ENCODE measurements at places on chromosomes 5 and 9.

GRCh38 chr5:72505016-72505415 lies 2.2 kb downstream of the ZNF366 start:
- no peak for DNase-seq

- no peak for DNase-seq
Measured at GRCh38 chr9:35028341-35028740, 38.8 kb downstream of the DNAJB5 start.

DNA sequence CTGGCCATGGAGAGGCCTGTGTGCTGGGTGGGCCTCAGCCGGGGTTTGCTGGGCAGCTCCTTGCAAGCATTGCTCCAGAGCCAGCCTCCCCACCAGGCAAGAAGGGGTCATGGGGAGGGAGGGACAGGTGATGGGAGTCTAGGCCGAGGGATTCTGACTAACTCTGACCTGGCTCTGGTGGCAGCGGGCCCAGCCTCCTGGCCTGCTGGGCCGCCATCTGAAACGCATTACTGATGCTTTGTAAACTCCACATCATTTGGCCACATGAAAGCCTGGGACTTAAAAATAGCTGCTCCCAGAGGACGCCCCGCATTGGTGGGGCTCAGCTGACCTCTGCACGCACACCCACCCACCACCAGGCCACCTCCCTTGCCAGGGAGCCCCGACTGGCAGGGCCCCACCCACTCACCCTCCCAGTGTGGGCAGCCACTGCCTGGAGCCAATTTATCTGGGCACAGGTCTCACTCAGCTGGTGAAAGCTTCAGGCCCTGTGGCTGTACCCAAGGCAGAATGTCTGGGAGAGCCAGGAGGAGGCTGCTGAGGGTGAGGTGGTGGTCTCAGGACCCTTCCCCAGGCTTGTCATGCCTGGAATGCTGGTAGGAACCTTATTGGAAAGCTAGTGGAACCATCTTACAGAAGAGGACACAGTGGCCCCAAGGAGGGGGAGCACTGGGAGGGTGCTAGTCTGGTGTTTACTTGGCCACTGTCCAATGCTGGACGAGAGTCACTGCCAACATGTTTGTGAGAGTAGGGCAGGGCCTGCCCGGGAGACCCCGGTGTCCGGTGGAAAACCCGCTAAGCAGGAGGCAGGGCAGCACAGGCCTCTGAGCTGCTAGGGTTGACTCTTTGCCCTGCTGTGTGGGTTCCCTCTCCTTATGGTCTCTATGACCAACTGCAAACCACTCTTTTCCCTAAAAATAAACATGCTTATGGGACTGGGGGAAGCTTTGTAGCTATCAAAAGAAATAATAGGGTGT lies 10.8 kb downstream of the TCF7 start:
- DNase-seq, result peak; percentile 50

DNA sequence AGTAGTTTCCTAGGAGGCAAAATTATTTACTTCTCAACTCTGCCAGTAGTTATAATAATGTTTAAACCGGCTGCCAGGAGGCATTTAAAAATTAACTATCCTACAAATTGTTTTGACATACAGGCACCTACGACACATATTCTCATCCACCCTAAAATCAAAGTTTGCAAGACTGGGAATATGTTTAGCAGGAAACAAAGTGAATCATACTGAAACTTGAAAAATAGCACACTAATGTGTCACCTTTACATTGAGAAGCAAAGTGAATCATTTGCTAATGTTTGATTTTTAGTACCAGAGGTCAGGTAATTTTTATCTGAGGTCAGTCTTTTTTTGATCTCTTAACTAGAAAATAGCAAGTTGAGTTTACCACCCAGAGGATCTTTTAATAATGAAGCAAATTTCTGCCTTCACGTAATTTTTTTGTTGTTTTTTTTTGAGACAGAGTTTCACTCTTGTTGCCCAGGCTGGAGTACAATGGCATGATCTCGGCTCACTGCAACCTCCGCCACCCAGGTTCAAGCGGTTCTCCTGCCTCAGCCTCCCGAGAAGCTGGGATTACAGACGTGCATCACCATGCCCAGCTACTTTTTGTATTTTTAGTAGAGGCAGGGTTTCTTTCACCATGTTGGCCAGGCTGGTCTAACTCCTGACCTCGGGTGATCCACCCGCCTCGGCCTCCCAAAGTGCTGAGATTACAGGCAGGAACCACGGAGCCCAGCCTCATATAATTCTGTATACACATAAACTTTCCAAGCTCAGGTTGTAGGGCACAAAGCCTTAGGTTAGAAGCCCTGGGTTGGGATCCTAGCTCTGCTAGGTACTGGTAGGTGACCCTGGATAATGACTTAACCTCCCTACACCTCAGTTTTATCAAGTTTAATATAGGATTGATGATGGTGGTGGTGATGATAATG lies 124.3 kb downstream of the UGCG start:
- peak; percentile 71 for DNase-seq

DNA sequence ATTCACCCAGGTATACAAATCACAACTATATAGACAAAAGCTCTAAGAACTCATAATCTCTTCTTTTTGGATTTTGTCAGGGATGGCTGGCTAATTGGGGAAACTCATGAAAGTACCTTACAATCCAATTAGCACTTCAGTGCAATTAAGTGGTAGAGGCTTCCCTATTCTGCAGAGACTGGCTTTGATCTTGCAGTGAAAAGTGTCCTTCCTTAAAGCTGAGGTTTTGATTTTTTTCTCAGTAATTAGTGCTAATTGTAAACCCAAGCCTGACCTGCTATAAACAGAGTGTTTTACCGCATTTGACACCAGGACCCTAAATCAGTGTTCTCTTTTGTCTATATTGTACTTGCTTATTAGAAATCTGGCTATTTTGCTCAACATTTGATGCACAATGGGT lies 294.0 kb upstream of the EFNA5 start:
- DNase-seq, result no peak

DNA sequence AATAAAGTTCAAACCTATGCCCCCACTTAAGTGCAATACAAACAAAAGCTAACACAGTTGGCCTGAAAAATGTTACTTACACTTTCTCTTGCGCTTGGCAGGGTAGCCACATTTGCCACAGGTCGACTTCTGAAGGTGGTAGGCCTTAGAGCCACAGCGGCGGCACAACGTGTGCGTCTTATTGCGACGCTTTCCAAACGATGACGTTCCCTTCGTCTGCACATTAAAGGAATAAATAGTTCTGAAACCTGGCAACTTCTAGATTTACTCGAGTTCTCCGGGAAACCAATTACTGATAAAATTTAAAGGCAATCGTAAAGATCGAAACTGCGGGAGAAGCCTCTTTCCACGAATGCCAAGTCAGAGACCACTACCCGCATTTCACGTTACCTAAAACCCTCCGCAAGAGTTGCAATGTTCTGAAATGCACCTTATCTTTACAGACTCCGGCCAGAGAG lies 602 bp downstream of the RPL37 start:
- DNase-seq, result peak; percentile 45

DNA sequence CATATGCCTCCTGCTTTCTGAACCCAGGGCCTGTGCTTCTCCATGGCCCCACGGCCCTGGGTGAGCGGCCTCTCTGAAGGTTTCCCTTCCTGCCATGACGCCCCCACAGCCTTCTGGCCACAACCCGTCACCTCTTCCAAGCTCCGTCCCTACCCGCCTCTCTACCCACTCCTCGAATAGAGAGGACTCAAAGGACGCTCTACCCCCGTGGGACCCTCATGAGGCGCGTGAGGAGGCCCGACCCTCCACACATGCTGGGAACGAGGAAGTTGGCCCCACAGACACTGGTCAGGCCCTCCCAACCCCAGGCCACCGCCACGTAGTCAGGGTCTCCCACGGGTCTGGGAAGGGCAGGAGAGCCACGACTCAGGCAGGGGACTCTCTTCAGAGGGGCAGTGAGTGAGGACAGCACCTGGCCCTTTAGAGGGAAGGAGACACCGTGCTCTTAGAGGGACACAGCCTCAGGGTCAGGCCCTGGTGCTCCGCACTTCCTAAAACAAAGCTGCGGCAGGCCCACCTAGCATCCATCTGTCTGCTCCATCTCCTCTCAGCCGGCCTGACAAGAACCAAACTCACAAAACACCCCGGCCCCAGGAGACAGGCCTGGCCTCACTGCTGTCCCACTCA lies 5.3 kb downstream of the BRD3 start:
- no peak for DNase-seq

DNA sequence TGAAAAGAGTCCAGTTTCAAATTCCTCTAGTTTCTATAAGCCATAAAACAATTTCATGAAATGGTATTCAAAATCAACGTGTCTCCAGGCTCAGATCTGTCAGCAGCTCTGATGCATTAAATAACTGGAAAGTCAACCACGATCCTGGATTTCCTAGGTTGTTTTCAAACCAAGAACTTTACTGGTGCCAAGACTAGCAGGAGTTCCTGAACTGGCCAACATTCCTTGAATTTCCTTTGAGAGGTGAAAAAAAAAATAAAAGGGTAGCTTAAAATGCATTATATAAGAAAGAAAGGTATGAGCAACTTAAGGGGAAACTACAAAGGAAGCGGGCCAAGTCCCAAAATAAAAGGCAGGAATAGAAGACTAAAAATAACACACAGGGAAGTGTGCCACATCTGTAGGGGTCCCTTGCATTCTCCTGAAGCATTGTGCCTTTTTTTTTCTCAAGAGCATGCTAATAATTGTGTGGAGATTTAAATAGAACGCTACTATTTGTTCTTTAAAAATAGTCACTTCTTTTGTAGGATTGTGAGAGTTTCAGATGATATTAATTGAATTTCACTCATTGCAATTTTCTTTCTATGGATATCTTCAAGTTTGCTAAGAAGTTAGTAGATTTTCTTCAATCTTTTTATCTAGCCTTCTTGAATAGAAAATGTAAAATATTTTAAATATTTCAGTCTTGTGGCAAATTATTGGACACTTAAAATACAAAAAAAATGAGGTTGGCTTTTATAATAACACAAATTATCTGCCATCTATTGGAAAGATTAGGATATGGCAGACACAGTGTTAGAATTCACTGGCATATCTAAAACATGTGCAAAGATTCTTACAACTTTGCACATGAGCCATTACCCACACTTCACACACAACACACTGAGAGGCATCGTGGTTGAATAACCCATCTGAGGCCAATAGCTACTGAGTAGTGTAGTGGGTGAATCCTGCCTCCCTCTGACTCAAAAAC lies 15.3 kb downstream of the ESM1 start:
- no peak for DNase-seq

DNA sequence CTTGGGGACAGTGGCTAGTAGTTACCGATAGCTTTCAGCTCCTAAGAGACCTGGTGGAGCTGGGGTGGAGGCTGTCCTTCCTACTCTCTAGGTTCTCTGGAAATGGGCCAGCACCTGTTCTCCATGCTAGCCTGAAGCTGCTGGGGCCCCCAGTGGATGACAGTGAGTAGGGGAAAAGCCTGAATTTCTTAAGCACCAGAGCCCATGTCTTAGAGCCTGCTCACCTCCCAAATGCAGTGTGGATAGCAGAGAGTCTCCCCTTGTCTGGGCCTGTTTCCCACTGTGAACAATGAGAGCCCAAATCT lies 105.8 kb downstream of the DAB2IP start:
- DNase-seq, result no peak

- peak; percentile 70 for DNase-seq
Measured at GRCh38 chr9:34457266-34458012, 931 bp downstream of the FAM219A start.

DNA sequence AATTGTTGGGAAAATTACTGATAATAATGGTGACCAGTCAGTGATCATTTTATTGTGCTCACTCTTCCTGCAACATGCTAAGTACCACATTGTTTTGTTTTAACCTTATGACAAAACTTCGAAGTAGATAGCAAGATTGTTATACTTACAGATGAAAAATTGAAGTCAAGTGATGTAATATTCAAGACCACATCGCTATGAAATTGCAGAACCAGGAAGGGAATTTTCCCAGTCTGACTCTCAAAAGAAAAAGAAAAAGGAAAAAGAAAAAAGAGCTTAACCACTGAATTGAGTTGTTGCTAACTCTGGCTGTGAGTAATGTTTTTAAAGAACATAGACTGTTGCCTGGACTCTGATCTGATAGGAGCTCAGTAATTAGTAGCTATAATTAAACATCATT lies 170.6 kb upstream of the HAPLN1 start:
- DNase-seq, result no peak

GRCh38 chr9:10204276-10204675 lies 408.5 kb downstream of the PTPRD start:
- no peak for DNase-seq

- peak; percentile 66 for DNase-seq
Measured at GRCh38 chr9:95313010-95313498, 4.5 kb downstream of the FANCC start.

DNA sequence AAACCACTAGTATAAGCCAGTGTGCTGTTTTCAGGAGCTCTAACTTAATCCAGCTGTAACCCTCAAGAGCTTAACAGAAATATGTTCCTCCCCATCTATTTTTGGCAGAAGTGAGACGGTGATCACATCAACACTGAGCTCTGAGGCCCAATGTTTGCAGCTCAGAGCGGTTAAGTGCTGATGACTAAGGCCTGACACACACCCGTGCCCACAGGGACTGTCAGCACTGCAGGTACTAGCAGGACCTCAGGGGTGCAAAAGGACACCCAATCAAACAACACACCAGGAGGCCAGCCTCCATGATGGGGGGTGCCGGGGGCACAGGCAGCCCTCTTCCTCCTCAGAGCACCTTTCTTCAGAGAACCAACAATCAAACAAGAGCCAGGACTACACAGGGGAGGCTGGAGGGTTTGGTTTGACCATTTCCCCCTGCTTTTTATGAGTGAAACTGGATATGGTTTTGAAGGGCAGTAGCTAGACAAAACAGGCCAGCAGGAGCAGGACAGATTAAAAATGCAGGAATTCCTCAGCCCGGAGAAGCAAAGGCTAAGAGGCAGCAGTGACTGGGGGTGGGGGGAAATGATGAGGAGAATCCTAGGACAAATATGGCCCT lies 61.3 kb downstream of the RAPGEF1 start:
- peak; percentile 89 for DNase-seq

DNA sequence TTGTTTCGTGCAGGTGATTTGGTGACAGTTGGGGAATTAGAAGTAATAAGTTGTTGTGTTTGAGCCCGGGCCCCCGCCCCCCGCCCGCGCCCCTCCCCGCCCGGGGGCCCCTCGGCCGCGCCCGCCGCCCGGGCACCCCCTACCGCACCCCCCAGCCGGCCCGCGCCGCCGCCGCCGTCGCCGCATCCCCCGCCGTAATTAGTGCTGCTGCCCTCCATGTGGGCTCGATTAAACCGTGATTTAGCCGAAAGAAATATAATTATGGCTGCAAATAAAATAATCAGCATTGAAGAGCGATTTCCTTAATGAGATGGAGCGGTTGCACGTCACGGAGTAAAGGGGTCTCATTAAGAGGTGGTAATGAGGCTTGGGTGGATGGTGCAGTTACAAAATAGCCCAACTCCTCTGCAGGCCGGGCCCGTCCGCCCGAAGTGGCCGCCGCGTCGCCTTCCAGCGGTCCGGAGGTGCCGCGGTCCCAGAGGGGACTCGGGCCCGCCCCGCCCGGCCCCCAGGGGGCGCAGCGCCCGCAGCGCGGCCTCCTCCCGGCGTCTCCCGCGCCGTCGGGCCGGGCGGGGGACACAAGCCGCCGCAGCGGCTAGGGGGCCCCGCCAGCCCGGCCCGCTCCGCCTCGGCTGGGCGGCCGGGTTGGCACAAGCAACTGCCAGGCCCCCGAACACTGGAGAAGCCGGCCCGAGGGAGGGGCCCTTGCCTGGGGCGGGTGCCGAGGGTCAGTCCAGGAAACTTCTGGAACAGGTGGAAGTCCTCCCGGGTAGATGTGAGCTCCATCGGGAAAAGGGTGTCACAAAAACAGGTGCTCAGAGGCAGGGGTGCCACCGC lies 6.9 kb upstream of the OTP start:
- DNase-seq, result no peak

Measured in fibroblast of pulmonary artery (primary cell).